Activated naive CD8-positive, alpha-beta T cell treated with anti-CD3 and anti-CD28 coated beads, Interleukin-2, amount 50 U/mL, for 24 hours (primary cell): ENCODE measurements at places on chromosomes 5 and 9.

GRCh38 chr9:24602693-24603352, 57.1 kb upstream of the IZUMO3 start:
- DNase-seq, result no peak

GRCh38 chr9:133248726-133249295, 26.2 kb downstream of the ABO start:
- DNase-seq, result no peak

- no peak for DNase-seq
Measured at GRCh38 chr9:127972236-127972871, 8.4 kb downstream of the EEIG1 start.

GRCh38 chr5:120510098-120510637, 46.1 kb downstream of the PRR16 start:
- DNase-seq, result no peak

DNA sequence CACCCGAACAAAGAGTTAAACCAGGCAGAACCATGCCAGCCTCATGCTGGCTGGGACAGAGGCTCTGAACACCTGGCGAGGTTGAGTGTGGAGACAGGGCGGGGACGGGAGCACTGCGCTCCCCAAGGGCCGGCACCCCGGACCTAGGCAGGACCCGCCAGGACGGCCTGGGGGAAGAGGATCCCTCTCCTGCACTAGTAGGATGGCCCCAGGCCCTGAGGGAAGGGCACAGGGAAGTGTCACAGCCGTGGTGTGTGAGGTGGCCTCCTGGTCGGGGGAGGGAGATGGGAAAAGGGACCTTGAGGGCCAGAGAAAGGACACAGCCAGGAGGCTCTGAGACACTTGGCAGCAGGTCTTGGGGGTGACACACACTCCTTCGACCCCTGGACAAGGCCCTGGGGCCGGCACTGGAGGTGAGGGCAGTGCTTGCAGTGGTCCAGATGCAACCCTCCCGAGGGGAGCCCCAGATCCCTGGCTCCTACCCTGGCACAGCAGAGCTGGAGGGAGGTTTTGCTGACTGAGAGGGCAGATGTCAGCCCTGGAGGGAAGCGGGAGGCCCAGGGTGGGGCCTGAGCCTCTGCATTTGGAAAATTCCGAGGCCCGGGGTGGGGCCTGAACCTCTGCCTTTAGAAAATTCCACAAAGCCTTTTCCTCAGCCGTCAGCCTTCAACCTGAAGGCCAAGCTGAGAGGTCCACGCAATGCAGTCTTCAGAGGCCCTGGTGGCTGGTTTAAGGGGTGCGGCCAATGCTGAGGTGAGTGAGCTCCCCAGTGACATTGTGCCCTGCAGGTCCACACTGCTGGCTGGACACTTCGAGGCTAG, 24.8 kb upstream of the TERT start:
- no peak for DNase-seq

DNA sequence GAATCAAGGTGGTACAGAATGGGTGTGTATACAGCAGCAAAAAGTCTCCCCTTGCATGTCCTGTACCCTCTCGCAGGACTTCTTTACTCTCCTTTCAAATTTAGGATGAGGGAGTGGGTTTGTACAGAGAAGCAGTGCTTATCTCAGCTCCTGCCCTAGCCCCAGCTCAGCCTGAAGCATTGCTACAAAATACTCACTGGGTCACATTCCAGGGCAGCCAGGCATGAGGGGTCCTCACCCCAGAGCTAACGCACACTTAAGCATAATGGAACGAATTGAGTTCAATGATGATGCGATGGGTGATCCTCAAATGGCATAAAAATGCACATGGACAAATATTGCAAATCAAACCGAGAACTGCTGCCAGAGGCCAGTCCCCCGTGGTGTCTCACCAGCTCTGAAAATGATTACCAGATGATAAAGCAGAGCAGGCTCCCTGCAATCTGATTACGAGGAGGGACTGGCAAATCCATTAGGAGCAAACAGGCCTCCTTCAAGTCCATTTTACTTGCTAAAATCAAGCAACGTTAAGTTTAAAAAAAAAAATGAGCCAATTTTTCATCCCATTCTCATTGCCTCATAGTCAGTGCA, 231.6 kb upstream of the TAS2R1 start:
- no peak for DNase-seq

DNA sequence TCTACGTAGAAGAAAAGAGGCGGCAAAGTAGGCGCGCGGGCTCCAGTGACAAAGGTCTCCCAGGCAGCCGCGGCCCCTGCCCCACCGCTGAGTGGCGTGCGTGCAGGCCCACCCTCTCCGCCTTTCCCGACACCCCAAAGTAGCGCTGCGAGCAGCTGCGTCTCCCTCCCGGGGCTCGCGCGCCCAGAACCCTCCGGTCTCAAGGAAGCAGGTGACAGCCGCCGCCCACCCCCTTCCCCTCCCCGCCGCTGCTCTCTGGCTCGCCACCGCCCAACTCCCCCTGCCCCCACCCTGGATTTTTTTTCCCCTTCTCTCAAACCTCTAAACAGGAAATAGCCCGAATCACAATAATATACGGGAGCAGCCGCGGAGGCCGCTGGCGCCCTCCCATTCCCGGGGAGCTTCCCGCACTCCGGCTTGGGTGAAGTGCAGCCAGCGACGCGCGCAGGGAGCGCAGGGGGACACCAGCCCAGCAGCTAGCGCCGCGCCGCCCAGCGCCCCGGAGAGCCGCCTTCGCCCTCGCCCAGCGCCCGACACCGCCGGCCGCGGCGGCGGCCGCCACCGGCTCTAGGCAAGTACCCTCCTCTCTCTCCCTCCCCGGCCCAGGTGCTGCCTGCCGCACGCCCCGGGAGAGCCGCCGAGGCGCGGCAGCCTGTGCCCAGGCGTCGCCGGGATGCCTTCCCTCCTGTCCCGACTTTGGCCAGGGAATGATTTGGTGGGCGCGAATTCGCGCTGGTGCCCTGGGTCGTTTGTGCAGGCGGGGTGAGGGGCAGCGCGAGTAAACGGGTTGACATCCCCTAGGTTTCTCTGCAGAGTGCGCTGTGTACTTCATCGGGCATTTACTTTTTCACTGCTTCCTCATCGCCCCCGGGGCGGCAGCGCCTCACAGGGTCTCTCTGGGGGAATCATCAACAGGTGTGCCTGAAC, 52.7 kb upstream of the TJP2 start:
- peak; percentile 29 for DNase-seq

GRCh38 chr5:142807372-142807911, 37.3 kb downstream of the ARHGAP26 start:
- no peak for DNase-seq

DNA sequence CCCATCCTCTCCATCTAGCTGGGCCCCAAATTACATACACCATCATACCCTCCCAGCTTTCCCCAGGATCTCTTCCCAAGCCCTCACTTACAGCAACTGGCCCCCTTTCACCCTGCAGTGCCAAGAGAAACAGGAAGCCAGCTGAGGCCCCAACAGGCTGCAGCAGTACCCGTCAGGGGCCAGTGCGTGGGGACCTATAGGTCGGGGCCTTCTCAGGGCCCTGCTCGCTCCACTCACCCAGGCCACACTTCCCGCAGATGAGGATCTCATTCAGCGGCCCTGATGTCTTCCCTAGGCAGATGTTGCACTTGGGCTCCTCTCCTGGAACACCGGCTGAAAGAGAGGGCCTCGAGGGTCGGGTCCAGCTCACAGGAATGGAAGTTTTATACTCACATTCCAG, 6.8 kb downstream of the PHF19 start:
- DNase-seq, result peak; percentile 17

- DNase-seq, result no peak
Measured at GRCh38 chr5:76638479-76638878, 15.3 kb upstream of the F2RL2 start.

- DNase-seq, result no peak
Measured at GRCh38 chr9:14327036-14327435, 13.1 kb upstream of the NFIB start.

- DNase-seq, result no peak
Measured at GRCh38 chr5:125152044-125152443, 405.6 kb upstream of the ZNF608 start.
